Ureter (tissue), 1 donor: ENCODE measurements at places on chromosomes 2 and 18.
A peak's percentile ranks its signal among the peaks of the same experiment; 100 is the strongest.

DNA sequence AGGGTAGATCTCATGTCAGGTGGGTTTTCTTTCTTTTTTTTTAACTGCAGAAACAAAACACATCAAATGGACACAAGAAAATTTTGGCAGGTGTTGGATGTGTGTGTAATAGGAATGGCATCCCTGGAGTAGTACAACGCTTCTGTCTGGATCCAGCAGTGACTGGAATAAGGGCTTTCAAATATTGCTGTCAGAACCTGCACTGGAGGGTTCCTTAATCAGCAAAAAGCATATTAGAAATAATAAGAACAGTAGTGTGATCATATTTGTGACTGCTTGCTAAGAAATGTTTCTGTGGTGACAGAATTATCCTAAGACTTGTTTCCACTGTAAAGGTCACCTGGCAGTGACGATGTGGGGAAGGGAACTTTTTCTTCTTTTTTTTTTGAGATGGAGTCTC is 30.8 kb downstream of the CREG2 start:
- no peak for DNase-seq

- peak; percentile 69 for DNase-seq
Observed at GRCh38 chr2:147382322-147382948, 462.4 kb upstream of the ACVR2A start.

DNA sequence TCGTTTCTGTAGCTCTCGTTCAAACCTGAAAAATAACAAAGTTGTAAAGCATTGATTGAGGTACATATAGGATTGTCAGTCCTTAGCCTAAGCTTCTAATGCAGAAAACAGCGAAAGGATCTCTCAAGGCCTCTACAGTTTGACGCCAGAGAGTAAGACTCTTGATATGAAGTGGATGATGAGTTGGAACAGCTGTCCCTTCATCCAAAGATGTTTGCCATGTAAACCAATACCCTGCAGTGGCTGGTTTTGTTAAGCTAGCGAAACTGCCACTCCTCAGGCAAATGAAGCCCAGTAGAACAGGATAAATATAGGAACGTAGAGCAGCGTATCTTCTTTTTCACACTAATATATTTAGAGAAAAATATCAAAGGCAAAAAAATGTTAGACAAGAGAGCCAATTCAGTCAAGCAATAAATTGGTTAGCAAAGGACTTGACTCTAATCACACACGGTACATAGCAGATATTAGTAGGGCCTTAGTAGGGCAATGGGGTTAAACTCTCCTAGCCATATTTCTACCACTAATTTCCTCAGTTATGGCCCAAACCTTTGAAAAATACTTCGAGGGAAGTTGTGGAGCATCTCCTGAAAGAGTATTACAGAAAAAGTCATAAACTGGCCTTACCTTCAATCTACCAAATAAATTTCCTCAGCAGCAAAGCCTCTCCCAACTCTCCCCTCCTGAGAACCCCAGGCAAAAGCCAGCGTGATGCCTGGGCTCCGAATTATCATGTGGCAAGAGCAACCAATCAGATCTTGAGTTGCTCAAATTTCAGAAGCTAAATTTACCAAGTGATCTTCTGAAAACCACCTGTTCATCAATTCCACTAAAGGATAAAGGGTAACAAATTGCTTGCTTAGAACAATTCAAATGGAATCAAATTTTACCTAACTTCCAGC is at the start of gene NEB:
NEB (minus strand) TSS at position 706 of the 902 bp plus-strand sequence. CDS start 1,320 bp downstream, outside the sequence.
- no peak for DNase-seq

GRCh38 chr2:132515010-132515409 is 98.4 kb downstream of the GPR39 start:
- no peak for DNase-seq

DNA sequence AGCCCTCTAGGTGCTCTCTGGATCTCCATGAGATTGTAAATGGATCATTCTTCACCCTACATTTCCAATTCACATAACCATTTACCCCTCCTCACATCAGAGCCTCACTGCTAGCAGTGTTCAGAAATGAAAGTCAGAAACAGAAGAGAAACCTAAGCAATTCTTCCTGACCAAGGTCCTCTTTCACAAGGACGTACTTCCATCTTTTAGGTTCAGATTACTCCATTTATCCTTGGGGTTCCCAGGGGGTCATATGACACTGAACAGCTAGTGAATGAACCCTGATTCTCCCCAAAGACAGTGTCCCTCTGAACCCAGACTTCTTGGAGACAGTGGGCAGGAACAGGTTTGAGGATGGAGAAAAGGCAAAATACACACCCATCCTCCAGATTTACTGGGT is 12.9 kb upstream of the MARCO start:
- no peak for DNase-seq

DNA sequence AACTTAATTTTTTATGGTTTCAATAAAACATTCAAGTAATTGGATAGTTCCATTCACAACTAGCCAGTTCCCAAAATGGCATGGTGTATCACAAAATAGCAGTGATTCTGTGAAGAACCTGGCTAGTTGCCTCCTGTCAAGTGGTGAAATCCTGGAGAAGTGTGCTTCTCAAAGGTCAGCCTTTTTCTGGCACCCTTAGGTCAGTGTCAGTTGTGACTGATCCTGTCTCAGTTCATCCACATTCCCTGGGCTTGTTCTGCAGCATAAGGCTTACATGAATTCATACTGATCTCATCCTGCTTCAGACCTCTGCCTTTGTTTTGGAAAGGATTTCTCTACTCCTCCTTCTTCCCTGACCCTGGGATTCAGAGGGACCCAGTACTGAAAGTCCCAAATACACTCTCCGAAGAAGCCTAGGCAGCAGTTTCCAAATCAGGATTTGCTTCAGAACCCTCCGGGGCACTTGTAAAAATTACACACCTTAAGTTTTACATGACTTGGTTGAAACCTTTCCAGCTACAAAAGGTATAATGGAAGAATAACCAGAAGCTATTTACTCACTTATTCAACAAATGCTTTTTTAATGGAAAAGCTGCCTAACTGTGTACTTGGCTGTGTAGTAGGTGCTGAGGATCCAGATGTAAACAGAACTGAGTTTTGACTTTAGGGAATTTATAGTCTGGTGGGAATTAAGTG is 11.0 kb downstream of the MAP3K20 start:
- DNase-seq: no peak

DNA sequence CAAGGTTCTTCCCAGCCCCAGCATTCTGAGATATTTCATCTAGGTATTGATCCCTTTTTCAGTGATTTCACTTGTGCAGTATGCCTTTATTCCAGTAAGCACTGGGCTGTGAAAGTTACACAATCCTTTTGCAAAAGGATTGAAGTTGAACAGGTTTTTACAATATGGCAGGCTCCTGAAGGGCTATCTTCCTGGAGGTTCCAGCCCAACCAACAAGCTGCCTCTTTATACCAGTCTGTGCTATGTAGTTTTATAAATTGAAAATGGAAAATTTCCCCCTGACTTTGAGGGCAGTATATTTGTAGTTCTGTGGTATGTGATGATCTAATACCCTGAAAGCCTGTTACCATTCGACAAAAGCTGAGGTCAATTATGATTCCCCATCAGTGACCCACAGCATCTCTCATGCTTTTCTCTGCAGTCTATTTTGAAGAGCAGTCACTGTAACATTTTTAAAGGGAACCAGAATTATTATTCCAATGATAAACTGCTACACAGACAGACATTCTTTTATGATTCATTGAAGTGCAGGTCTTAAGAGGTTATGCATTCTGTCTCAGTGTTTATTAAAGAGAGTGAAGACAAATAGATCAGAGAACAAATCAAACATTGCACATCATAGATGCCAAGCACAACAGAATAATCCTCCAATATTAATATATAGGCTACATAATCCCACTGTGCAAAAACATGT is 35.2 kb upstream of the STPG4 start:
- no peak for DNase-seq

DNA sequence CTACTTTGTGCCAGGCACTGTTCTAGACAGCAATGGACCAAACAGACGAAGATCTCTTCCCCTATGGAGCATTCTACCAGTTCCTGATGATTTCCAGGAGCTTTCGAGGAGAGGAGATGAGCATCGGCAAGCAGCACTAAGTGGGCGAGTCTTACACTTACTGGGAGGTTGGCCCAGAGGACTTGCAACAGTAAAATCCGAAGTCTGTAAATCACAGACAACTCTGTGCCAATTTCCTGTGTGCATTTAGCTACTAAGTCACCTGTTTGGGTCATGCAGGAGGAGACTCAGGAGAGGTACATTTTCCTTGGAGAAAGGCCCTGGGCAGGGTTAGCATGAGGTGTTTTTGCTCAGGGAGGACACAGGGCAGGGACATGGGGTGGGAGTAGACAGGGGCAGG is 58.9 kb downstream of the TRPM8 start:
- no peak for DNase-seq

GRCh38 chr2:58616961-58617360 is 375.8 kb upstream of the FANCL start:
- DNase-seq: no peak
